PC-9 (cell line): ENCODE measurements at places on chromosomes 7 and 10. TPM values are rescaled to one million over a fixed set of nuclear protein-coding genes. Genes with fewer than 3 reads are reported as not detected.

DNA sequence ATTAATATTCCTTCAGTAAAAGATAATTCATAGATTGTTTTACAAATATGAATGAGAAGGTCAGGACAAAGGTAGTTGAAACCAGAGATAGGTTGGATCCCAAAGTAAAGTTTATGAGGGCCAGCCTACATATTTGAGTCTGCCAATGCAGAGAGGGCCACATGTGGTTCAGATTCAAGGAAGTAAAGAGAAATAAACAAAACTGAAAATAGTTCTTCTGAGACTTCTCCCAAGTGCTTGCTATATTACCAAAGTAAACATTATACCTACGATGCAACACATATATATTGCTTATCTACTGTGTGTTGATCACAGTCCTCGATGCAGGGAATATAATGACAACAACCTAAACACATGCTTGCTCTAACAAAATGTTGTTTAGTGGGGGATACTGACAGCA is 109.8 kb downstream of the MALRD1 start:
- DNase-seq: no peak

- DNase-seq: no peak
Observed at GRCh38 chr7:27151931-27152815, at the start of gene HOXA3. Gene HOXA3, minus strand, starts transcription at chr7:27152583. Its CDS starts 41,943 bp downstream, at chr7:27110640.

ETV1 gene
- 4.3 and 9.0 TPM in 2 replicates for total RNA-seq

DNA sequence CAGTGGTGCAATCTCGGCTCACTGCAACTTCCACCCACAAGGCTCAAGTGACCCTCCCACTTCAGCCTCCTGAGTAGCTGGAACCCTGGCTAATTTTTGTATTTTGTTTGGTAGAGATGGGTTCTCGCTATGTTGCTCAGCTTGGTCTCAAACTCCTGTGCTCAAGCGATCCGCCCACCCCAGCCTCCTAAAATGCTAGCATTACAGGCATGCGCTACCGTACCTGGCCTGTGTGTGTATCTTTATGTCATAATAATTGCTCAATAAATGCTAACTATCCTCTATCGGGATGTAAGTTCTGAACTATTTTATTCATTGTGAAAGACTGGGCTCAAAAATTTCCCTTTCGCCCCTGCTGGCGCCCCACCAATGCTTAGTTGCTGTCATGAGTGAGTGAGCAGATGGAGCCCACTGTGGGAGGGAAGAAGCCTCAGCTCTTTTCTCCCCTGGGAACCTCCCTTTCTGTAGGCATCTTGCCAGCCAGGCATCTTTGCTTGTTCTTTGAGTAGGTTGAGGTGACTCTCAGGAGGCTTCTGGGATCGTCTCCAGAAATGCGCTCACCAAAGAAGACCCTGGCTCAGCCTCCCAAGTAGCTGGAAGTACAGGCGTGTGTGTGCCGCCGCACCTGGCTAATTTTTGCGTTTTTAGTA is 38.3 kb downstream of the CAMK1D start:
- DNase-seq: no peak

AUTS2 gene
- total RNA-seq: not detected in 2 replicates

DNA sequence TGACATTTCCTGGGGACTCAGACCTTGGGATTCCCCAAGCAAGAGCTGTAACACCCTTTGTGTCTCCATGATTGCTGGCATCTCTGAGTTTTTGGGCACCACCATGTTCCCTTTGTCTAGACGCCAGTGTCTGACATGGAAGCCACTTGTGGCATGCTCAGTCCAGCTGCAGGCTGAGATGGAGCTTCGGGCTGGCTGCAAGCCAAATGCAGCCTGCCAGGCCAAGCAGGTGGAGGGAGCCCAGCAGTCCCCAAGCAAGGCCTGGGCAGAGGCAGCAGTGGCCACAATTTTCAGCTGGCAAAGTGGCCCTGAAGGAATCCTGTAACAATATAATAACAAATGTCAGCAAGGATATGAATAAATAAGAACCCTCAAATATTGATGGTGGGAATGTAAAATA is 86.2 kb upstream of the ABCB5 start:
- DNase-seq: no peak

C10orf88 gene
- total RNA-seq: 2.9 and 7.6 TPM in 2 replicates

AGR2 gene
- 34.2 and 76.1 TPM in 2 replicates for total RNA-seq

BLNK gene
- total RNA-seq: 0.98 and 1.0 TPM in 2 replicates

GRCh38 chr10:19653931-19654330 is 162.3 kb upstream of the PLXDC2 start:
- DNase-seq: no peak

DNA sequence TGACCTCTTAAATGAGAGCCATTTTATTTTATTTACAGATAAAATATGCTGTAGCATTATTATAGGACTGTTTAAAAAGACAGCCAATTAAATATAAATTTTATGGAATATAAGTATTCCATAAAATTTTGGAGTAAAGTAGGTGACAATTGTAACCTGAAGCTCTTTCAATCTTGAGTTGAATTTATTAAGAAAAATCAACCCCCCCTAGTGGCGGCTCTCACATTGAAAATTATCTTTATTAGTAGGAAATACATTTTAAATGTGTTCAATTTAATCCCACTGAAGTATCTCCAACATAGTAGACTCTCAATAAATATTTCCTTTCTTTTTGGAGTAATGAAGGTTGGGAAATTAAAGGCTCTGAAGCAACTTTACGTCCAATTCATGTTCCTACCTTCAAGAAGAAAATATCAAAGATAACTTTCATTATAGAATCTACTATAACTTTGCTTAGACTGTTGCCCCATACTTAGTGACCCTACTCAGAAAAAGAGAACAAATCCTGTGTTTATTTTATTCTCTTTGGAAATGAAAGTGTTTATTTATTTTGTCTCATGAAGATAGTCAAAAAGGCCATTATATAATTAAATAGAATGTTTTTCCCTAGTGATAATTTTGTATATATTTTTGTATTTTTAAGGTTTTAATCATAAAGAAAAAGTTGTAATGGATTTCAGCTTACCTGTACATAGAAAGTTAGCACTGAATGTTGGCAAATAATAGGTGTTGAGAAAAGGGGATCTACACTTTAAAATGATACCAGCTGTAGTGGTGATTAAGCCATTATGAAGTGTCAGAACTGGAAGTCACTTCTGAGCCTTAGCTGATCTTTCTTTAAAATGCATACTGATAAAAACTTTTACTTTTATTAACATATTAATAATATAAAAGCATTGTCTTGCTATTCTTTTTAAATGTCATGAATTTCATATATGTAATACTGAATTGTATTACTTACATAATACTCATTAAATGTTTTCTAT is 3.3 kb downstream of the AHR start:
- peak; percentile 26 for DNase-seq
